ENCODE measurements at places on chromosomes 1 and 21.

- H3K4me3 ChIP-seq = no peak overlapping the region
- no peak overlapping the region for H3K27ac ChIP-seq
- H3K36me3 ChIP-seq = no peaks in the 10 kb centered on the region
- no peaks in the 10 kb centered on the region for H3K4me1 ChIP-seq
- DNase-seq = no peak
Measured at GRCh38 chr1:85448358-85448757, 16.6 kb downstream of the DDAH1 start.

GRCh38 chr1:111778541-111779051 lies 22.9 kb downstream of the DDX20 start:
- H3K4me1 ChIP-seq = no peaks in the 10 kb centered on the region
- DNase-seq = no peak
- H3K27me3 ChIP-seq = no peaks in the 10 kb centered on the region
- no peak overlapping the region for H3K4me3 ChIP-seq
- no peak overlapping the region for H3K27ac ChIP-seq
- no peaks in the 10 kb centered on the region for H3K36me3 ChIP-seq

DNA sequence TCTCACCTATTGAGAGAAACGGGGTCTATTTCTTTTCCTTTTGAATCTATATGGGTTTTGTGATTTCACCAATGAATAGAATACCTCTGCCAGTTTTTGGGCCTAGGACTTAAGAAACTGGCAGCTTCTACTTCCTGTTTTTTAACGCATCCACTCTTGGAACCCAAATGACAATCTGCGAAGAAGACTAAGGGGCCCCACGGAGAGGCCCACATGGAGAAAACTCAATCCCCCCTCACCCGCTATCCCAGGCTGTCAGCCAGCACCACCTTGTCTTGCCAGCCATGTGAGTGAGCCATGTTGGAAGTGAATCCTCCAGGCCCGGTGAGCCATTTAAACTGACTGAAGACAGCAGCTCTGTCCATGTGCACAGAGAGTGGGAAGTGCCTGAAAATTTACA lies 3.6 kb upstream of the HENMT1 start:
- no peak overlapping the region for H3K27ac ChIP-seq
- no peak overlapping the region for H3K4me3 ChIP-seq

DNA sequence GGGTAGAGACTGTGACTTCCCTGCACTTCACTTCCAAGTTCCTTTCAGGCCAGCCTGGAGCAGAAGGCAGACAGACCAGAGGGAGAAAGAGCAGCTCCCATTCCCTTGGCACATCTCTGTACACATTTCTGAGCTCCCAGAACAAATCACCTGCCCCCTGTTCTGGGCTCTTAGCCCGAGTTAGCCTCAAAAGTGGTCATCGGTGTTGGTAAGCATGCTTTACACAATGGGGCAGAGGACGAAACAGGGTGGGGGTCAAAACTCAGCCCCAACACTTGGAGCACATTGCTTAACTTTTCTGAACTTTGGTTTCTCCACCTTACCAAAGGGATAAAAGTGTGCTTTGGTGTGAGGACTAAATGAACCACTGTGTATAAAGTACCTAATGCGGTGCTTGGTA lies 98.7 kb downstream of the DAB1 start:
- H3K4me3 ChIP-seq = no peak overlapping the region
- H3K4me1 ChIP-seq = no peaks in the 10 kb centered on the region
- H3K27me3 ChIP-seq = no peaks in the 10 kb centered on the region
- no peak for DNase-seq
- no peak overlapping the region for H3K27ac ChIP-seq
- no peaks in the 10 kb centered on the region for H3K36me3 ChIP-seq

DNA sequence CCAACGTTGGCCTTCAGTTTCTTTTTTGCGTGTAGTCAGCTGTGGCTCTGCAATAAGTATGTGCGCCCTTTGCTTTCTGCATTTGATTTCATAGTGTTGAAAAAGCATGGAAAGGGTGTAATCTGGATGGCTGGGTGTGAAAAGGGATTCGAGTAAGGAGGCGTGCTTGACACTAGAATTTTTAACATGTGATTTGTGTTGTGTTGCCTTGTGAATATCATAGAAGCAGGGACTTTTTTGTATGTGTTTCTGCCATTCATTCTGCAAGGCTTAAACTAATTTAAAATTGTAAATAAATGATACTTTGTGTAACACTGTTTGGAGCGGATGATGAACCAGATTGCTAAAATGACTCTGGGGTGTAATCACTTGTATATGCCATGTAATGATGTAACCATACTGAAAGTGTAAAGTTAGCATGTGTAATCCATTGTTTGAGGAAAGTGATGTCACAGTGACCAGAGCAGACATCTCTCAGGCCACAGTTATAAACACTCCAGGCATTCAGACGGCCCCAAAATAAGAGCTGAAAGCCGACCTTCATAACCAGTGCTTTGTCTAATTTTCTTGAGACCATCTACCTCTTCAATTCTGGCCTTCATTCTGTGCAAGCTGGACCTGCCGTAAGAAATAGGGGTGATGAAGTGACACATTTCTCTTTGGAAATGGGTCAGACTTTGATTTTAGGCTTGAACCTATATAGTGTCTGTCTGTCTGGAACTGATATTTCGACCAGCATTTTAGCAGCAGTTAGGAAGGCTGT lies 618 bp downstream of the SH3BGR start:
- no peaks in the 10 kb centered on the region for H3K27me3 ChIP-seq
- peak overlapping the region; percentile 17 for H3K27ac ChIP-seq
- no peak overlapping the region for H3K4me3 ChIP-seq
- DNase-seq = no peak
- H3K4me1 ChIP-seq = no peaks in the 10 kb centered on the region
- no peaks in the 10 kb centered on the region for H3K36me3 ChIP-seq

DNA sequence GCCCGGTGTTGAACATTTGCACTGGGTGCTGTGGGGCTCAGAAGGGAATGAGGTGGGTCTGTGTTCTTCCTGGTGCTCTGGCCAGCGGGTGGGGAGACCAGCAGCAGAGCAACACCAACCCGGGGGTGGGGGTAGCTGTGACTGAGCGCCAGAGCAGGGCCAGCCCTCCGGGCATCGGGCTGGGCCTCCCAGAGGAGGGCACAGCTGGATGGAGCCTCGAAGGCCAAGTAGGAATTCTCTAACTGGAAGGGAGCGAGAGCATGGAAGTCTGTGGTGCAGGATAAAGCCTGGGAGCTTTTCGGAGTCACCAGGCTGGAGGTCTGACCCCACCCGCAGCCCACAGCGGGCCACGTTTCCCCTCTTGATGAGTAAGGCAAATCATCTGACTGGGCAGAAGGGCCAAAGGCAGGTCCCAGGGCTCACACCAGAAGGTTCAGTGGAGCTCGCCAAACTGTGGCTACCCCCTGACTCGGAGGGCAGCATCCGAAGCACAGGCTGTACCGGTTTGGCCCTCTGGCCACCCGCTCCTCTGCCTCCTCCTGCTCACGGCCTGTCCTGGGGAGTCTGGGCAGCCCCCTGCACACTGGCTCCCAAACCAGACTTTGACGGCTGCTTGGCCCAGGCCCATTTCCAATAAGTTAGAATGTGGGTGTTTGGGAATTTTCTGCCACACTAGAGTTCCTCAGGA lies 18.8 kb downstream of the SLC1A7 start:
- H3K36me3 ChIP-seq = no peaks in the 10 kb centered on the region
- peaks cover 43% of the 10 kb centered on the region for H3K4me1 ChIP-seq
- H3K27me3 ChIP-seq = no peaks in the 10 kb centered on the region
- no peak for DNase-seq
- H3K27ac ChIP-seq = peak overlapping the region; percentile 93

DNA sequence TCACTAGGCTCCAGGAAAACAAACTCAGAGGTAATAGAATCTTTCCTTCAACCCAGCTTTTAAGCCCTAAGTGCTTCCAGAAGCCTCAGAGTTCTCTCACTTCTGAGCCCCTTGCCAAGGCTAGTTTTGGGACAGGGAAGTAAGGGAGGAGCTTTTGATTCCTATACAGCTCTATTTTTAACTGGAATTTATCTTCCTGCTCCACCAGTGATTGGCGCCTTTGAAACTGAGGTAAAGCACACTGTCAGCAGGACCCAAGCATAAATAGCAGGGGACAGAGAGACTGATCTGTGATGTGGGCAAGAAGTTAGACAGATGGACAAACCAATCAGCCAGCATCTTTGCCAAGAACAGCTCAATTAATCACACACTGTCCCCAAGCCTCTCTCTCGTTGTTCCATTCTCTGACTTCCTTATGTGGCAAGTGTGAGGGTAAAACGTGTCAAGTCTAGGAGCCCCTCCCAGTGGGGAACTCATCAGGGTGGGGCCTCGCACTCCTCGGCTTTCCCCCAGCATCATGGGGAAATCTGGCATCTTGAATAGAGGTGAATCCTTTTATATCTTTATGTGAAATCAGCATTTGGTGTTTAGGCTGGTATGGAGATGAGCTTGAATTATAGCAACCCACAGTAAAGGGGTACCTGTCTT lies 40.2 kb upstream of the MPZL1 start:
- no peaks in the 10 kb centered on the region for H3K27me3 ChIP-seq
- no peaks in the 10 kb centered on the region for H3K36me3 ChIP-seq
- H3K27ac ChIP-seq = no peak overlapping the region

DNA sequence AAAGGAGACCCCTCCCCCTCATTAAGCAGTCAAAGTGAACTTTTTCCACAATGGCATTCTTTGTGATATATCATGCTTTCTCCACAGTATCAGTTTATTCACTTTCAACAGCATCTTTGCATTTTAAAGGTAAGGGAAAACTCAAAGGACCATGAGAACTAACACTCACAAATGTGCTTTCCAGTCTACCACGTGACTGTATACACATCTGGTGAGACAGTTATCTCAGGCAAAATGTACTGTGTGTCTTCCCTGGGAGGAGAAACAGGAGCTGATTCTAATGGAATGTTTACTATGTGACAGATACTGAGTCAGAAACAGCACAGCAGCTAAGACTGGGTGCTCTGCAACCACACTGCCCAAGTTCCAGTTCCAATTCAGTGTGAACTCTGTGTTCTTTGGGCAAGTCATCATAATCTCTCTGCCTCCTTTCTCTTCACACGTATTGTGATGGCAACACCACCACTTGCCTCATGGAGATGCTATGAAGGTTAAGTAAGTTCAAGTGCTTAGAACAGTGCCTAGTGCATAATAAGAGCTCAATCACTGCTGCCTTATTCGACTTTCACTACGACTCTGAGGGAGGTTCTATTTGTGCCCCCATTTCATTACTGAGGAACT lies 79.0 kb downstream of the SLC45A1 start:
- peak; percentile 89 for DNase-seq
- no peaks in the 10 kb centered on the region for H3K27me3 ChIP-seq
- peak overlapping the region; percentile 49 for H3K27ac ChIP-seq
- no peaks in the 10 kb centered on the region for H3K36me3 ChIP-seq

- no peak overlapping the region for H3K27ac ChIP-seq
- H3K4me3 ChIP-seq = no peak overlapping the region
- H3K27me3 ChIP-seq = no peaks in the 10 kb centered on the region
- no peak for DNase-seq
- no peaks in the 10 kb centered on the region for H3K4me1 ChIP-seq
Measured at GRCh38 chr1:165807613-165808012, 19.8 kb upstream of the UCK2 start.

DNA sequence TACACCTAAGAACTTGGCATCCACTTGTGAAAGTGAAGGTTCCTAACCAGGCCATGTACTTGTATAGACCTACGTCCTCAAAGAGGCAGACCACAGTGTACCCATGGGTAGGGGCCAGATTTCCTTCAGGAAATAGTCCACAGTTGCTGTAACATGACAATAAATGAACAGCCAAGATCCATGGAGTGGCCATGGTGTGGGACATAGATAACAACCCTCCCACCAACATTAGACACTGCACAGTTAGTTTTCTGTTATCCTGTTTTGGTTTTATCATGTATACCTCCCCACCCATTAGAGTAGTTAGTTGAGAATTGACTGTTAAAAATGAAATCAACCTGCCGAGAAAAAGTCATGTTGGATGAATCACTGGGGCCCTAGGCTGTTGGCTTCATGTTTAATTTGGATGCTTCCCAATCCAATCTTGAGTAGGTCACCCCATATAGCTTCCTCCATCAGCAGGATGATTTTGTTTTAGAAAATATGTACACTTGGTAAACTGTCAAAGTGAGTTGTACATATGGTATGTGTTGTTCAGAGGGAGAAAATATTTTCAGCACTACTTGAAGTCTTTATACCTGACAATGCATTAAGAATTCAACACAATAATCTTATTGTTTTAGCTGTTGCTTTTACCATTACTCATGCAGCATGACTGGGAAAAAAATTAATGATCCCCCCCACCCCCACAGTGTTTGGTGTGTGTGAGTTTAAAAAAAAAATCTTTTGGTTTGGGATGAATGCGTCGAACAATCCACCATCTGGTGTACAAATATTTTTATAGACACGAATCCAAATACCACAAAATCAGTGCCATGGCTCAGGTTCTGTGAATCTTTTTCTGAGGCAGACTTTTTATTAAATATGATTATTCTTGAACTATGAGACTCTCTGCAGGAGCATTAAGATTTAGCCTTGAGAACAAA lies 88.3 kb upstream of the ARHGAP29 start:
- no peaks in the 10 kb centered on the region for H3K27me3 ChIP-seq
- no peaks in the 10 kb centered on the region for H3K36me3 ChIP-seq
- no peak overlapping the region for H3K4me3 ChIP-seq
- peaks cover 52% of the 10 kb centered on the region for H3K4me1 ChIP-seq
- DNase-seq = no peak
- peak overlapping the region; percentile 51 for H3K27ac ChIP-seq

DNA sequence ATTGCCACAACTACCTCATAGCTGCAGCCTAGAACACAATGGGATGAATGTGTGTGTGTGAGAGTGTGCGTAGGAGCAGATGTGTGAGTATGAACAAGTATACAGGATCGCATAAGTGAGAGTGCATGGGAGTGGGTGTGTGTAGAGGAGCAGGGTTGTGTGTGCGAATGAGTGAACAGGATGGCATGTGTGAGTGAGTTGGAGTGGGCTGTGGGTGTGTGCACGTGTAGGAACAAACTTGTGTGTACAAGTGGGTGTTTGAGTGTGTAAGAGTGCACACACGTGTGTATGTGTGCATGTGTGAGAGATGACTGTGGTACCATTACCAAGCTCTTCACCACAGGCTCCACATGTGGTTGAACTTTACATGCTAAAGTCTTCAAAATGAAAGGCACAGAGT lies 175.4 kb upstream of the EDN2 start:
- no peaks in the 10 kb centered on the region for H3K36me3 ChIP-seq
- no peak overlapping the region for H3K27ac ChIP-seq
- no peaks in the 10 kb centered on the region for H3K27me3 ChIP-seq
- H3K4me3 ChIP-seq = no peak overlapping the region
- H3K4me1 ChIP-seq = peaks cover 18% of the 10 kb centered on the region

GRCh38 chr1:236979149-236979900 lies 24.9 kb downstream of the MT1HL1 start:
- no peak for DNase-seq
- no peaks in the 10 kb centered on the region for H3K27me3 ChIP-seq
- no peaks in the 10 kb centered on the region for H3K36me3 ChIP-seq
- H3K4me1 ChIP-seq = no peaks in the 10 kb centered on the region
- H3K4me3 ChIP-seq = no peak overlapping the region
- no peak overlapping the region for H3K27ac ChIP-seq

- no peak for DNase-seq
- no peaks in the 10 kb centered on the region for H3K36me3 ChIP-seq
- H3K4me1 ChIP-seq = no peaks in the 10 kb centered on the region
- no peak overlapping the region for H3K4me3 ChIP-seq
- no peak overlapping the region for H3K27ac ChIP-seq
Measured at GRCh38 chr1:38217316-38217715, 170.7 kb upstream of the POU3F1 start.

- H3K4me3 ChIP-seq = no peak overlapping the region
- DNase-seq = no peak
- H3K27me3 ChIP-seq = no peaks in the 10 kb centered on the region
- H3K4me1 ChIP-seq = peaks cover 6% of the 10 kb centered on the region
- H3K36me3 ChIP-seq = no peaks in the 10 kb centered on the region
- H3K27ac ChIP-seq = no peak overlapping the region
Measured at GRCh38 chr1:226806988-226807387, 63.4 kb upstream of the PSEN2 start.

- no peaks in the 10 kb centered on the region for H3K27me3 ChIP-seq
- H3K36me3 ChIP-seq = no peaks in the 10 kb centered on the region
- peak; percentile 86 for DNase-seq
- H3K27ac ChIP-seq = peak overlapping the region; percentile 97
- H3K4me3 ChIP-seq = peak overlapping the region; percentile 83
Measured at GRCh38 chr1:111140680-111140967, 601 bp downstream of the CEPT1 start.
